ENCODE measurements at places on chromosomes 2 and 18.

DNA sequence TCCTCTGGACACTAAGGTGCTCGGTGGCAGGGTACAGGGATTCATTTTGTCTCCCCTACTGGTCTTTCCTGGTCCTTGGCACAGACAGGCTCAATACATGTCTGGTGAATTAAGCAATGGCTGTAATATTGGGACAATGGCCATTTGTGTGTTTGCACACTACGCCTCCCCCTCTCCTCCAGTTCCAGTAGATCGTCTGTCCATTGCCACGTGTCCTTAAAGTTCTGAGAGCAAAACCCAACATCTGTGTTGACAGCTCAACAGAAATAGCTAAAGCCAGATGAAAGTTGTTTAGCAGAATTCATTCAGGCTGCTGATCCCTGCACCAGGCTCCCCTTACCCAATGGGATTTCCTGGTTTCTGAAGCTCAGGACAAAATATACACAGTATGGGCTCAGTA is 9.0 kb upstream of the FABP1 start:
- DNase-seq = no peak

DNA sequence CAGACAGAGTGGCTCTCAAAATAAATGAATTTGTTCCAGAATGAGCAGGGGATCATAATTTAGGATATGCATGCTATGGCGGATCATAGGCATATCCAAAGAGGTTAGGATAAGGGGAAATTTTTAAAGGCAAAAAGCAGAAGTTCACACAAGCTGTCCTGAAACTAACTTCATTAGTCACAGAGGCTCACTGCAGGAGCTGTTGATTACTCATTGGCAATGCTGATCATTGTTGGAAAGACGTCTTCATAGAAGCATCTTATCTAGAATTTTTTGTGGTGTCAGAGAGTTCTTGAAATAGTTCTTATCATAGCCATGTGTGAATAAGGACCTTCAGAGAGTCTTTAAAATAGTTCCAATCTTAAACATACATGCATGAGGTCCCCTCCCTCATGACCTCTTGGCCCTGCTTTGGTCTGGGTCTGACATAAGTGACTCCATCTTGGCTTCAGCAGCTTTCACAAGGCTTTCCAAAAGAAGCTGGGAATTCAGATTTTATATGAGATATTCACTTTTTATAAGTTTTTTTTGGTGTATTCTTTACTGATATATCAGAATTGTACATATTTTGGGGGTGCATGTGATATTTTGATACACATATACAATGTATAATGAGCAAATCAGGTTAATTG is 7.5 kb upstream of the CCDC195 start:
- peak; percentile 66 for DNase-seq

DNA sequence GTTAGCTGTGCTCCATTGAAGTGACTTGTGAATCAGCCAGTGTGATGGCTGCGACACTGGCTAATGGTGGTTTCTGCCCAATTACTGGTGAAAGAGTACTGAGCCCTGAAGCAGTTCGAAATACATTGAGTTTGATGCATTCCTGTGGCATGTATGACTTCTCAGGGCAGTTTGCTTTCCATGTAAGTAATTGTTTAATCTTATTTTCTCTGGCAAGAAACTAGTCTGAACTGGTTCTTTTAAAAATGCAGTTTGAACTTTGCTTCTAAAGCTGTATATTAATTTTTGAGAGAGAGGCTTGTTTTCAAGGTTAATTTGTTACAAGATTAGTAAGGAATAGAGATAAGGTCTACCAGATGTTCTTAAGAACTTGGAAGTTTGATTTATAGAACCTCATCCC is 46.7 kb downstream of the GLS start:
- peak; percentile 79 for DNase-seq

DNA sequence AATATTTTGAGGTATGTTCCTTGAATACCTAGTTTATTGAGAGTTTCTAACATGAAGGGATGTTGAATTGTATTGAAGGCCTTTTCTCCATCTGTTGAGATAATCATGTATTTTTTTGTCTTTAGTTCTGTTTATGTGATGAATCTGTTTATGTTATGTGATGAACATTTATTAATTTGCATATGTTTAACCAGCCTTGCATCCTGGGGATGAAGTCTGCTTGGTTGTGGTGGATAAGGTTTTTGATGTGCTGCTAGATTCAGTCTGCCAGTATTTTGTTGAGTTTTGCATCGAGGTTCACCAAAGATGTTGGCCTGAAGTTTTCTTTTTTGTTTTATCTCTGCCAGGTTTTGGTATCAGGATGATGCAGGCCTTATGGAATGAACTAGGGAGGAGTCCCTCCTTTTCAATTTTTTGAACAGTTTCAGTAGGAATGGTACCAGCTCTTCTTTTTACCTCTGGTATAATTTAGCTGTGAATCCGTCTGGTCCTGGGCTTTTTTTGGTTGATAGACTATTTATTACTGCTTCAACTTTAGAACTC is 71.9 kb downstream of the EPC2 start:
- DNase-seq = no peak

- DNase-seq = no peak
Observed at GRCh38 chr2:129892360-129892759, 87.1 kb upstream of the RAB6C start.

DNA sequence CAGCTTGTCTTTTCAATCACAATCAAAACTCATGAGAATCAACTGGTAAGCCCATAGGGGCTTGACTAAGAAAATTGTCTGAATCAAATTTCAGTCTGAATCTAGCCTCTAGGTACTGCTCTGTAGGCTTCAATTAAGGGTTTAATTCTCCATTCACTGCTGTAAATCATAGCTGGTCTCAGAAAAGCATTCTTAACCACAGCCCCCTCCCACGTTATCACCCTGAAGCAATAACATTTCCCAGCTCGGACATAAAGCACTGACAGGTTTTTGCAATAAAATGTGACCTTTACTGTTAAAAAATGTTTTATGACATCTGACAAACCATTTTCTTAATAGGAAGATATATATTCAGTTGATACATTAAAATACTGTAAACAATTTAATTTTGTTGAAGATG is 55.0 kb downstream of the LRP1B start:
- no peak for DNase-seq

GRCh38 chr18:48184118-48184517 is 225.1 kb downstream of the ZBTB7C start:
- DNase-seq = no peak

DNA sequence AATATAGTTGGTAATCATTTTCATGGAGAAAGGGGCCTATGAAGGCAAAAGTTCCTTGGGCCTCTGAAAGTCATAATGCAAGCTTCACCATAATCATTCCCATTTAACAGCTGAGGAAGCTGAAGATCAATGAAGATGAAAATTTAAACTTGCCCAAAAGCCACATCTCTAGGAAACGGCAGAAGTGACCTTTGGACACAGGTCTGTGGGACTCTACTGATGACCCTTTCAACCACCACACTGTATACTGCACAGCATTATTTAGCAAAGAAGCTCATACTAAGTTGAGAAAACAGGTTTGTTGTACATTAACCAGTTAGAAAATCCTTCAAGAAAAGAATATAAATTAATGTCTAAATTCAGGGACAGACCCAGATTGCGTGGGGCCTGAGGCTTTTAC is 51.6 kb upstream of the ACTR3 start:
- no peak for DNase-seq

DNA sequence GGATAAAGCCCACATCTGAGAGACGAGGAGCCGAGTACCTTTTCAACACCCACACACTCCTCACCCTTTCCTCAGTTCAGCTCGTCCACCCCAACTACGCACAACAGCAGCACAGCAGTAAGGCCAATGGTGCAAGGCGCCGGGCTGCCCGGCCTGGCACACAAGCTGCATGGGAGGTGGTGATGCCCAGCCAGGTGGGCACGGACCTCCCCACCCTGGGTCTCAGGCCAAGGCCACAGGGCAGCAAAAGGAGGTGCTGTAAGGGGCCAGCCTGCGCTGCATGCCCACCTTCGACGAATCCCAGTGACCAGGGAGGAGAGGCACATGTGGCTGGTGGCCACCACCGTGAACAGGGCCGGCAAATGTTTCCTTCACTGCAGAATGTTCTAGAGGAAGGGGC is 36.5 kb upstream of the MLPH start:
- DNase-seq = no peak

DNA sequence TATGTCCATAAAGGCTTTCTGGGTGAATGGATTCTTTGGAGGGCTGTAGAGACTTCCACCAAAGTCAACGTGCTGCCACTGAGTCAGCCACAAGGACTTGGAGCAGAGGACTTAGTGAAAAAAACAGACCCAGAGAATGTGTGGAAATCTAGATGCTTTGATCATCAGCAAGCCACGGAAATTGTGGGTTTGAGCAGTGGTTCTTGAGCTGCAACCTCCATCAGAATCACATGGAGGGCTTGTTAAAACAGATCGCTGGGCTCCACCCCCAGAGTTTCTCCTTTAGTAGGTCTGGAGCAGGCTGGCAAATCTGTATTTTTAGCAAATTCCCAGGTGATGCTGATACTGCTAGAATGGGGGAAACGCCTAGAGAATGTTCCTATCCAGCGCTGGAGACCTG is 95.3 kb downstream of the RBM43 start:
- DNase-seq = no peak

GRCh38 chr2:171315781-171316180 is 118.0 kb downstream of the METTL8 start:
- no peak for DNase-seq

DNA sequence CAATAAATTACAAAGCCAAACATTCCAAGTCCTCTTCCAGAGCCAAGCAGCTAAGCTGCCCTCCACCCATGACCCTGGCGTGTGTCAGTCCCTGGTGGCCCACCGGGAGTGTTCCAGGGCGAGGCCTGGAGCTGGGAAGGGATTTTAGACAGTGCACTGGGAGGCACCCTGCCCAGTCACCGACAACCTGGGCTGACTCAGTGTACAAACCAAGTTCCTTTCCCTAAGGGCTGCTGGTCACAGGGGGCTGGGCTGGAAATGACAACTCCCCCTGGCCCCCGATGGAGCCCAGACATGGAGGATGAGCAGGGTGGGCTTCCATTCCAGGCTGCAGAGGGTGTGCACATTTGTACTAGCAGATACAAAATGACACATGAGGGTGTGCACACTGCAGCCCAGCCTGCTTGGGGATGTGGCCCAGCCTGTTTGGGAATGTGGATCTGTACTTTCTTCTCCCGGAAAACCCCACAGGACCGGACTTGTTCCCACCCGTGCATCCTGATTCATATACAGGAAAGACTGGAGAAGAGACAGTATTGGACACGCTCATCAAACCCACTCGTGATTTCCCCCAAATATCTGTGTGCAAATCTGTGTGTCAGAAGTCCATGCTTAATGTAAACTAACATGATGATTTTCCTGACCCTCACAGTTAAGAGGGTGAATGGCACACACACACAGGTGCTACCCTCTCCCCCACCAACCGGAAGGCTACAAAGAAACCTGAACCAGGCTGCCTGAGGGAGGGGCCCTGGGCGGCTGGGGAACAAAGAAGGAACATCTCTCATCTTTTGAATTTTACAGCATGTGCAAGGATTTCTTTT is 58.9 kb downstream of the NDUFA10 start:
- DNase-seq = no peak

GRCh38 chr2:191641609-191642008 is 36.3 kb upstream of the NABP1 start:
- DNase-seq = no peak

- DNase-seq = no peak
Observed at GRCh38 chr2:63121055-63121834, 70.6 kb downstream of the OTX1 start.

DNA sequence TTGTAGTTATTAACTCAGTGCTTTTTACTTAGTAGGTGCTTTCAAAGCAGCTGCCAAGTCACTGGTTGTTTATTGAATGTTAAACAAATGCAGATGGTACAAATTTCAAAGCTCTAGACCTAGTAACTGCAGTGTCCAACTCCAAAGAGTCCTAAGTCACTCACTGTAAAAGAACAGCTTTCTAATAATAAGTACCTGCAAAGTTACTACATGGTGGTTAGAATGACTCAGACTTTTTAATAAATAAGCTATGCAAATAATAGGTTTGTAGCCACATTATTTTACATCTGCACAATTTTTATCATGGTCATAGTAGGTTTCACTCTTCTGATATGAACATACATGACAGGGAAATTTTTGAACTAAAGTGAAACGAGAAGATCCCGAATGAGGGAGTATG is 1620.4 kb upstream of the CELF4 start:
- DNase-seq = no peak

GRCh38 chr2:240638512-240639160 is 13.4 kb downstream of the GPR35 start:
- no peak for DNase-seq

GRCh38 chr2:142188562-142188961 is 57.7 kb upstream of the LRP1B start:
- peak; percentile 29 for DNase-seq

- DNase-seq = no peak
Observed at GRCh38 chr2:16522031-16522831, 143.4 kb downstream of the CYRIA start.

DNA sequence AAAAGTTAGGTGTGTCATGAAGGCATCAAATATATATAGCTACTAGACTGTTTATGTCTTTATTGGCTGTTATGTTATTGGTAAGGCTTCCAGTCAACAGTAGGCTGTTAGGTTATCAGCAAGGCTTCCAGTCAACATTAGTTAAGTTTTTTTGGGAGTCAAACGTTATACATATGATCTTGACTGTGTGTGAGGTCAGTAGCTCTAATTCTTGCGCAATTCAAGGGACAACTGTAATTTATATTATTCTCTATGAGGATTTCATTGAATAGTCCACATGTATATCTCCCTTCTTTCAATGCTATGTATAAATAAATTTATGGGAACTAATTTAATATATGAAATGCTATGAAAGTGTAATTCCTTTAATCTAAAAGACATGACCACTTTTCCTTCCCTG is 757.5 kb upstream of the TMEFF2 start:
- no peak for DNase-seq

DNA sequence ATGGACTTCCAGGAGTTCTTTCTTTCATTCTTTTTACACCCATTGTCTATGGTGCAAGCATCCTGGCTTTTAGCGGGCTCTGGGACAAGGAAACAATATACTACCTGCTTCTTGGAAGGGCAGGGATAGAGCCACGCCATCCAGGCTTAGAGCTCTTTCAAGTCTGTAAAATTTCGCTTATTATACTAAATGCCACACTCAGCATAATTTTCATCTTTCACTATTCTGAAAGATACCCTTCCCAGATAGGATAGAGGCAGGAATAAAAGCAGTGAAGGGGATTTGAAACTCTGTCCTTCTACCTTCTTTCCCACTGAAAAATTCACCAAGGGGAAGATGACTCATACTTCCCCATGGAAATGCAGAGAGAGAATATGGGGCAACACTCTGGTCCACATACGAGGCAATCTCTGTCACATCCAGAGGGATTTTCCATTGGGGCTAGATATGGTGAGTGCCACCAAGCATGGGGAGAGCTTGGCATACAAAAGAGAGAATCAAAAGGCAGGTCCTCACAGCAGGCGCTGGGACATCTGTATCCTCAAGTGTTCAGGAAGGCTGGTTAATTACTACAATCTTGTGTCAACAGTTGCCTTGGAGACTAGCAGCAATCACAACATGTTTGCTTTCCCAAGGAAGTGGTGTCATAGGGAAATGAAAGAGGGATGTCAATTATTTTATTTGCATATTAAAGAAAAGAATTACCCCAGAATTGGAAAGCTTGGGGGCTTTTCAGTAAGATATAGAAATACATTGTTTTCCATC is 127.6 kb downstream of the TDRD15 start:
- DNase-seq = no peak
